Stimulated activated naive CD4-positive, alpha-beta T cell treated with Interleukin-2 at 50 U/mL for 16 hours (primary cell): ENCODE measurements at places on chromosomes 16 and 17.

- no peak for DNase-seq
Observed at GRCh38 chr17:79620207-79621038, 9.6 kb upstream of the RBFOX3 start.

DNA sequence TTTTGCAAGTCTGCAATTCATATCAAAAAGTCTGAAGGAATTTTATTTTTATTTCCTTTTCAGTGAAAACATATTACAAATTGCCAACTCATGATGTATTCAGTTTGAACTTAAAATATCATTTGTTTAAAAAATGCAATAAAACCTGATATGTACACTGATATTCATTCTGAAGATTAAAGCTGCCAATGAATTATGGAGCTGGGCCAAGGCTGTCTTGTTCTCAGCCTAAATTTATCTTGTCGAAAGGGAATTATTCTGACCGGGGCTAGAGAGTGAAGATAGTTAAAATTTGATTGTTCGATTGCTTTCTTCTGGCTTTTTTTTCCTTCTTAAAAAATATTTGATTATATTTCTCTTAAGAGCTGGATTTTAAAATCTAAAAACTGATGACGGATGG, 54.0 kb upstream of the RBFOX1 start:
- DNase-seq: no peak

GRCh38 chr17:74280093-74280513, 6.1 kb downstream of the DNAI2 start:
- DNase-seq: peak; percentile 62

GRCh38 chr16:64679976-64680690, 441.7 kb downstream of the CDH11 start:
- DNase-seq: no peak

GRCh38 chr16:89621698-89622409, 8.4 kb downstream of the DPEP1 start:
- no peak for DNase-seq

- no peak for DNase-seq
Observed at GRCh38 chr16:70747703-70748631, 53.0 kb downstream of the VAC14 start.
